Peyer's patch (tissue), 4 donors: ENCODE measurements at places on chromosomes 2 and 18.

DNA sequence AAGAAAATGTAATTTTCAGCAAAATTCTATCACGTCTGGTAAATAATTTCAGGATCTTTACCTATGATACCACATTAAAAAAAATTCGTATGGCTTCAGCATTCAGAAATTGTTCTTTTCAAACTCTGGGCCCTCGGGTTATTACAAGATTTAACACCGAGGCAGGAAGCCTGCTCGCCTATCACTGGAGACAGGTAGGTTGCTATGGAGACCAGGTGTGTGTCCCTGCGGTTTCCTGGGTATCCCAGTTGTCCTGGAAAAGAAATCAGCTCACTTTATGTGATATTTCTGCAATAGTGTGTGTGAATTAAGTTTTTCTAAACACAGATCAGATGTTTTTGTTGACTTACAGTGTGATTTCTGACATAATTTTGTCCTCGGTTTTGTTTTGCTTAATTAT, 14.2 kb downstream of the HPCAL1 start:
- no peak for DNase-seq

GRCh38 chr2:148660999-148661398, 16.4 kb downstream of the EPC2 start:
- DNase-seq = no peak

DNA sequence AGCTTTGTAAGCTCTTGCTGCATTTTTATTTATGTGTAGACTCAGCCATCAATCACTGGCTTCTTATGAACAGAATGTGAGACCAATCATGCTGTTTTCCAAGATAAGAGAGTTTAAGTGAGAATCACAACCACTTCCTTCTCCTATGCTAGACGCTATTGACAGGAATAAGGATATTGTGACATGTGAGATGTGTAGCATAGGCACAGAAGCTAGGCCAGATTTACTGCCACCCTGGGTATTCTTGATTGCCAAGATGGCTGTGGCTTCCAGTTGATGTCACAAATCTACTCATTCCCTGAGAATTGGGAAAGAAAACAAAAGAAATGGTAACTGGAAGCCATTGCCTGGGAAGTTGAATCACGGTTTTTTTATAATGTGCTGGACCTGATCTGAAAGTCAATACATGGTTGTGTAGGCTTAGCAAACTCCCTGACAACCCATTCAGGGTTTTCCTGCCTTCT, 49.9 kb downstream of the RAB27B start:
- DNase-seq = no peak

- no peak for DNase-seq
Observed at GRCh38 chr2:1976112-1976511, 231.8 kb upstream of the PXDN start.

DNA sequence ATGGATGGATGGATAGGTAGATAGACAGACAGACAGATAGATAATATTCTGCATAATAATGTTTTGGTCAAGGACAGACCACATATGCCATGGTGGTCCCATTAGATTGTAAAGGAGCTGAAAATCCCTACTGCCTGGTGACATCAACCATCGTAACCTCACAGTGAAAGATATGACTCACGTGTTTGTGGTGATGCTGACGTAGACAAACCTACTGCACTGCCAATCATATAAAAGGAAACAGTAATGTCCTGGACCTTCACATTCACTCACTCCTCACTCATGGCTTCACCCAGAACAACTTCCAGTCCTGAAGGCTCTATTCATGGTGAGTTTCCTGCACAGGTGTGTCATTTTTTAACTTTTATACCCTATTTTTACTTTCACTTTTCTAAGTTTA, 202.9 kb upstream of the TPO start:
- no peak for DNase-seq

GRCh38 chr2:24482251-24482971, 8.6 kb upstream of the NCOA1 start:
- no peak for DNase-seq

GRCh38 chr2:235418918-235419317, 74.9 kb upstream of the AGAP1 start:
- DNase-seq = no peak

DNA sequence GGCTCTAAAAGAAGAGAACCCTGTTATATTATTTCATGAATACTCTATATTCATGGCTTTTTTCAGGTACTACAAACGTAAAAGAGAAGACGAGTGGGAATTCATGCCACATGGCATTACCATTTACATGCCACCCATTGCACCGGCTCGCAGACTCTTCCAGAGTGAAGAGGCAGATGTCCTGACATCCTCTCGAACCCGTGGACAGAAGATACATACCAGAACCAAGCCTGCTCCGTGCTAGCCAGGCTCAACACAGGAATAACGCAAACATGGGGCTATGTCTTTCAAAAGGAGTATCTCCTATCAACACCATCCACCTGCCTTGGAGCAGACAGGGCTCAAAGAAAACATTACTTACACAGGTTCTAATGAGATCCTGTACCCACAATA, 168.8 kb downstream of the THADA start:
- DNase-seq = no peak

- no peak for DNase-seq
Observed at GRCh38 chr2:38470115-38470514, 93.0 kb upstream of the ATL2 start.

GRCh38 chr2:202771336-202771735, 100.2 kb downstream of the ICA1L start:
- DNase-seq = no peak

DNA sequence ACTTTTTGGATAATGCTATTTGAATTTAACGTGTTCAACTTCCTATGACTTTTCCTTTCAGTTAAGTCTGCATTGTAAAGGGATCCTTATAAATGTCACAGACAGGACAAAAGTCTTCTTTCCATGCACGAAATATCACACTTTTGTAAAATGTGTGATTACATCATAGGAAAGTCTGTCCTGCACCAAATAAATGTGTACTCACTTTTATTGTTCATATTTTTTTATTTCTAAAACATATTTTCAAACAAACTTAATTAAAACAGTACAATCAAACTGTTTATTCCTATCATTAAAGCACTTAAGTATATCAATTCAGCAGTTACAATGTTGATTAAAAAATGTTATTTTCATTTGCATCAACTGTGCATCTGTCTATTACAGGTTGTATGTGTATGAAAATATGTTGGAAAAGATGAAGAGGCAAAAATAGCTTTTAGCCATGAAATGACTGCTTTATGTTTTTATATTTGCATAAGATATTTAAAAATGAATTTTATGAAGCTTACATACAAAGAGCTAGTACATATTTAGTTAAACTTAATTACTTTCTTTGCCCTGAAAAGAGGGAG, 105.6 kb downstream of the CSRNP3 start:
- no peak for DNase-seq

DNA sequence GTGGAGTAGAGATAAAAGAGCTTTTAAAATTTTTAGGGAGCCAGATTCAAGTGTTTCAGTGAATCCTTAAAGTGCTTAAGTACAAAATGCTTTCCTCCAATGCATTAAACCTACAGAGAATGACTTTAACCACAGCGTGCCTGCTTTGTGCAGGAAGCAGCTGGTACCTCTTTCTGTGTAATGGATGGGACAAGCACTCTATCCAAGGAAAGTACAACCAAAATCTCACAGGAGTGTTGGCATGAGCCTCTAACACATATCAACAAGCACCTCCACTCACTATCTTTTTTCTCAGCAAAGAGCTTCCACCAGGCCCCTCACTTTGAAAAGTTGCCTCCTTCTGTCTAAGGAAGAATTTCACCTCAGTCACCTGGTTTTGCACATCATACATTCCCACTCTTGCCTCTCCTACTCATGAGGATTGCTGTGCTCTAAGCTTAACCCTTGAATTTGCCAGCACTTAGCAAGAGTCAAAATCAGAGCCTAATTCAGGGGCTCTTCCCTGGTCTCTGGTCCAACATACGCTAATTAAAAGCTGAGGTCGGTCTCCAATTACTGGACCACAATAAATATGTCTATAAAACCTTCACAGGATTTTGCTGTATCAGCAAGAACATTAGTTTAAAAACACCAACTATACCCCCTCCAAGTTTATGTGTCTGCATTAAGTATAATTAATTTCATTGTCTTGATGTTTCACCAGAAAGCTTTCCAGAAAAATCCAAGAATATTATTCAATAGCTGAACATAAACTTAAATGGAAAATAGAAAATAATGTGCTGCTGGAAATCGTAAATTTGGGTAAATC, 68.9 kb downstream of the ZNF521 start:
- DNase-seq = no peak

DNA sequence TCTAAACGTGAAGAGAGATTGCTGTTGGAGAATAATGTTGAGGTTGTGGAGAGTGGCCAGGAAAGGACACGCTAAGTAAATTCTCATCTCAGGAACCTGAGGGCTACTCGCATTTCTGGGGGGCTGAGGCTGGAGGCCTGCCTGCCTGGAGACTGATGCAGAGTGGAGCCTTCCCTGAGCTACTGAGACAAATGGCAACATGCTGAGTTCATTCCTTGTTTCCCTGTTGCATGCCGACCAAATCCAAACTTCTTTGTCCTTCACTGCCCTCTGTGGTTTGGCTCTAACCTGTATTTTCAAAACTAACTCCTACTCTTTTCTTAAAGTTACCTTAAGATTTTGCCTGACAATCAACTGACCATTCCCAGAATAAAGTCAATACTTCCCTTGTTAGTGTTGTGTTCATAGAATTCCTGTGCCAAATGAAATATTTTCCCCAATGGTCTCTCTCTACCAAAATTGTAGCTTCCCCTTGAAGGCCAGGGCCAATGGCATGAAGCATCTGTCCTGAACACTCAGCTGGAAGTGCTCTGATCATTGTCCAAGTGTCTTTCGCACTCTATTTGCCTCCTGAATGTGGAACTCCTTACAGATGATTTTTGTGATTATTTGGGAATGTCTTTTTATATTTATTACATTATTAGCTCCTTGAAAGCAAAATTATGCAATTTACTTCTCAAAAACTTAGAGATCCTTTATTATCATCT, 1085.6 kb downstream of the SOCS6 start:
- DNase-seq = no peak

GRCh38 chr2:226795281-226796011, 4.2 kb downstream of the IRS1 start:
- DNase-seq = no peak

DNA sequence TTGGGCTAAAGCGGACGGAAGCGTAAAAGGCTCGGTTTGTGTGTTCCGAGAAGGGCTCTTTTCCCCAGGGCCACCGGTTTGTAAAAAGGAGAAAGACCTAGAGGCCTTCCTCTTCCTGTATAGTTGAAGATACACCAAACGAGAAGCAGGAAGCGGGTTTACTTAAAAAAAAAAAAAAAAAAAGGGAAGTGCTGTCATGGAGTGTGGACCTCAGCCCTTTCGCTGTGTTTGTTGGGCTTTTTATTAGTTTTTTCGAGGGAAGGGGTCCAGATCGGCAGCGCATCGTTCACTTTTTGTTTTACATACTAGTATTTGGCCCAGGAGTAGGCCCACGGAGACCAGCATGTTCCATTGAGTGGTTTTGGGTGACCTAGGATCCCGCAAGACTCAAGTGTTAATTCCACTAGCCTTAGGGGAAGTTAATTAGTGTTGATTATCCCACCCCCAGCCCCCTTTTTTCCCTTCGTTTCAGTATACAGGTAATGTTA, 676 bp downstream of the ACTR2 start:
- no peak for DNase-seq

- no peak for DNase-seq
Observed at GRCh38 chr2:16429431-16430145, 236.0 kb downstream of the CYRIA start.

DNA sequence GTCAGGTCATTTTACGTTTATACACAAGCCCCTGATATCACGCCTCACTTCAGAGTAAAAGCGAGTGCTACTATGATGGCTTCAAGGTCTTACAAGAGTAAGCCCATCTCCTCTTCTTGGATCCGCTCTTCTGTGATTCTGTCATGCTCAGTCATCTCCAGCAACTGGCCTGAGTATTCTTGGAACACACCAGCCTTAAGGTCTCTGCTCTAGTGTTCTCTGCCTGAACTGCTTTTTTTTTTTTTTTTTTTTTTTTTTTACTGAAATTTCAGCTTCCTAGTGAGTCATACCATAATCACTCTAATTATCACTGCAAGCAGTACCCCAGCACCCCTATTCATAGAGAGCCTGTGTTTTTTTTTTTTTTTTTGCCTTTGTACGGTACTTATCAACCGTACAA, 1228.9 kb downstream of the CNTNAP5 start:
- DNase-seq = no peak

DNA sequence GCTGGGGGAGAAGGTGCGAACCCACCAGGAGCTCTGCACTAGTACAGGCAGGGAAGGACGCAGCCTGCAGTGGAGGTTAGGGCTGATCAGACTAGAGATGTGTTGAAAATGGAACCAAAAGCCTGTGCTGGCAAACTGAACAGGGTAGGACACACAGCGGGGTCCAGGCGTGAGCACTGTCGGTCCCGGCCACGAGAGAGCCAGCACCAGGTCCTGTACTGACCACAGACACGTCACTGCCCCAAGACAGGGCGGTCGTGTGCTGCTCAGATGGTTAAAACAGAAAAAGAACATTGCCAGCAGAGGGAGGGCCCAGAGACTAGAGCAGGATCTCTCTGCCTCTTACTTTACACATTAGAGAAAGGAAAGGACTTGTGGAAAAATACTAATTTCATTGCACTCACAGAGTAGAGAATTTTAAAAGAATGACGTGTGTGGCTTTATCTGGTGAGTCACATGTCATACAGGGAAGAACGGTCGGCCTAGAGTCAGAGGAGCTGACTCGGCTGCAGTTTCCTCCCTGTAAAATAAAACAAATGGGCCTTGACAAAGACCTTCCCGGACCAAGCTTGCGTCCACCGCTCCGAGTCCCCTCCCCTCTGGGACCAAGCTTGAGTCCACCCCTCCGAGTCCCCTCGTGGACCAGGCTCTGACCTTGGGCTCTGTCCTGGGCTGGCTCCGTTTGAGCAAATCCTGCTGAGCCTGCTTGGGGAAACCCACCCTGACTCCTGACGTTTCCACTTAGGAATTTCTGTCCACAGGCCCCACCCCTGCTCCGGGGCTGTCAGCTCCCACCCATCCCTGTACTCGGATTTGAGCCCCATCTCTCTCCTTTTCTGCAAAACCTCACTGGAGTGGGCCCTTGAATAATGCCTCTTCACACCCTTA, 16.7 kb upstream of the ADI1 start:
- DNase-seq = no peak

GRCh38 chr18:45171679-45172191, 443.5 kb upstream of the SLC14A2 start:
- no peak for DNase-seq

- DNase-seq = no peak
Observed at GRCh38 chr2:60602828-60603532, 49.5 kb upstream of the BCL11A start.

- DNase-seq = no peak
Observed at GRCh38 chr18:14776801-14777200, 28.8 kb downstream of the ANKRD30B start.
